Islet precursor cell (in vitro differentiated cells): ENCODE measurements at places on chromosomes 6 and 20.

GRCh38 chr20:48075591-48076174, 290.4 kb upstream of the SULF2 start:
- DNase-seq = no peak

- no peak for DNase-seq
These were observed 27.0 kb upstream of the CCN5 start for GRCh38 chr20:44688053-44688625.

DNA sequence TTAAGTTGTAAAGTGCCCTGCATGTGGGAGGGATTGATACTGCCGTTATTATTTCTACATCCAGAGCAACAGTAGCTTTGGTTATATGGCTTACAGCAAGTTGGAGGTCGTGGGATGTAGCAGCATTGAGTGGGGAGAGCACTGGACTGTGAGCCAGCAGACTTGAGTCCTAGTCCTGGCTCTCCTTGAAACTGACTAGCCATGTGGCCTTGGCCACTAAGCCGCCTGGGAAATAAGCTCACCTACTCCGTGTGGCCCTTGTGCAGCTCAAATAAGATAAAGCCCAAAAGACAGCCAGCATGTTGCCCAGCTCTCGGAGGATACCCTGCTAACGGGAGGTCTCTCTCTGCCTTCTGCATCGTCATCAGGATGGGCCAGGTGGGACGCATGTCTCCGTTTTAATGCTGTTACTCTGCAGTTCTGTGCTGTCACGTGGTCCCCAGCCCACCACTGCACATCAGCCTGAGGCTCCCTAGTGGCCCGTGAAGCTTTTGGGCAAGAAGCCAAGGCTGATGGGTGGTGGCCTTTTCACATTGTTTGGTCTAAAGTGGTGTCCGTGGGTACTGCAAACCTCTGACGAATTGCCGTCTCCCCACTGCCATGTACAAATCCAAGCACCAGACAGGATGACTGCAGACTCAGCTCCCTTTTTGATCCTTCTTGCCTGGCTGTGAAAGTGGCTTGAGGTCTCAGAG, 7.9 kb downstream of the EPB41L1 start:
- no peak for DNase-seq

DNA sequence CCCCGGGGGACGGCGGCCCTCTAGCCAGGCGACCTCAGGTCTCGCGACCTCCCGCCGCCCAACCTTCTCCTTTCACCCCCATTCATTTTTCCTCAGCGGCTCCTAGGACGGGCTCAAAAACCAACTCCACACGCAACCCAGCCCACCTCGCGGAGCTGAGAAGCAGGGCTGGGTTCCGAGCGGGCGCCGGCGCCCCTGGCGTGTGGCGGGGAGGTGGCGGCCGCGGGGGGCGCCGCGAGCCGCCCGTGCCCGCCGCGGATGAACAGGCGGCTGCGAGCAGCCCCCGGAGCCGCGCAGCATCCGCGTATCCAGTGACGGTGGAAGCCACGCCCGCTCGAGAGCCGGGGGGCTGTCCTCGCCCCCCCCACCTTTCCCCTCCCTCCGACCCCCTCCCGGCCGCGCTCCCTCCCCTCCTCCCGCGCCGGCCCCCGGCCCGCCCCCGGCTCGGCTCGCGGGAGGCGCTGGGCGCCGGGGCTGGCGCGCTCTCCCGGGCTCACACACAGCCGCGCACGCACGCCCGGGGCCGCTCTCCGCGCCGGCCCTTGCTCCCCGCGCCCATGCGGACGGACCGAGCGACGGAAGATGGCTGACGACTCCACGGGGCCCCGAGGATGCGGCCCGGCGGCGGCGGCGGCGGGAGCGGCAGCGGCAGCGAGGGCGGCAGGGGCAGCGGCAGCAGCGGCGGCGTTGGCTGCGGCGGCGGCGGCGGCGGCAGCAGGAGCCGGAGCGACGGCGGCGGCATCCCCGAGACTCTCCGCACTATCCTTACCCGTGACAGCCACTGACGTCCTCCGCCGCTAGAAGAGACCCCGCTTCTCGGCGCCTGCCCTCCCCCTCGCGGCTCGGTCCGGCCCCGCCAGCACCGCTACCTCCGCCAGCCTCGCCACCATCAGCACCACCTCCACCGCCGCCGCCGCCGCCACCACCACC, at the start of gene SOBP:
SOBP (plus strand) TSS at position 482 of the 930 bp plus-strand sequence. CDS start 500 bp downstream, outside the sequence.
- DNase-seq = peak; percentile 65

DNA sequence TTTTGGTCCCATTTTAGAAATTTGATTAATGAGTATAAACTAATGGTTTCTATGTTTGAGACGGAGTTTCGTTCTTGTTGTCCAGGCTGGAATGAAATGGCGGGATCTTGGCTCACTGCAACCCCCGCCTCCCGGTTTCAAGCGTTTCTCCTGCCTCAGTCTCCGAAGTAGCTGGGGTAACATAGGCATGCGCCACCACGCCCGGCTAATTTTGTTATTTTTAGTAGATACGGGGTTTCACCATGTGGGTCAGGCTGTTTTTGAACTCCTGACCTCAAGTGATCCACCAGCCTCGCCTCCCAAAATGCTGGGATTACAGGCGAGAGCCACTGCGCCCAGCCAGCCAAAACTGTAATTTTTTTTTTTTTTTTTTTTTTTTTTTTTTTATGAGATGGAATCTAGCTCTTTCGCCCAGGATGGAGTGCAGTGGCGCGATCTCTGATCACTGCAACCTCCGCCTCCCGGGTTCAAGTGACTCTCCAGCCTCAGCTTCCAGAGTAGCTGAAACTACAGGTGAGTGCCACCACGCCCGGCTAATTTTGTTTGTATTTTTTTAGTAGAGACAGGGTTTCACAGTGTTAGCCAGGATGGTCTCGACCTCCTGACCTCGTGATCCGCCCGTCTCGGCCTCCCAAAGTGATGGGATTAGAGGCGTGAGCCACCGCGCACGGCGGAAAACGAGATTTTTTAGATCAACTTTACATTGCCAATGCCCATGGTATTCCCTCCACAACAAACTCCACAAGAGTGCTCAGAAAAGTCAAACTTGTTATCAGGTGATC, 127.8 kb downstream of the HFE start:
- DNase-seq = no peak

DNA sequence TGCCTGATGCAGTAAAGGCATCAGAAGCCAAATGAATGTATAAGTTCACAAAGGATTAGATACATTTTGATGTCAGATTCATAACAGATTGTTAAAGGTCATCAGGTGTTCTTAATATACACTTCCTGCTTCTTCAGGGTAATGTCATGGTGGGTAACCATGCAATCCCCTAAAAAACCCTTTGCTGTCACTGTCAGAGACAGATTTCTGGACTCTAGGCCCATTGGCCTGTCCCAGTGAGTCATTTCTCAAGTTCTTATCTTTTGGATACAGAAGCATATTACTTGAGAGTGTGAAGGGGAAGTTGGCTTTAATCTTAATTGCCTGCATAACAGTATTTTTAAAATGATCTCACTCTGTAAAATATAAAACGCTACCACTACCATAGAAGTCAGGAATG, 895.6 kb upstream of the MAP3K7 start:
- DNase-seq = no peak

DNA sequence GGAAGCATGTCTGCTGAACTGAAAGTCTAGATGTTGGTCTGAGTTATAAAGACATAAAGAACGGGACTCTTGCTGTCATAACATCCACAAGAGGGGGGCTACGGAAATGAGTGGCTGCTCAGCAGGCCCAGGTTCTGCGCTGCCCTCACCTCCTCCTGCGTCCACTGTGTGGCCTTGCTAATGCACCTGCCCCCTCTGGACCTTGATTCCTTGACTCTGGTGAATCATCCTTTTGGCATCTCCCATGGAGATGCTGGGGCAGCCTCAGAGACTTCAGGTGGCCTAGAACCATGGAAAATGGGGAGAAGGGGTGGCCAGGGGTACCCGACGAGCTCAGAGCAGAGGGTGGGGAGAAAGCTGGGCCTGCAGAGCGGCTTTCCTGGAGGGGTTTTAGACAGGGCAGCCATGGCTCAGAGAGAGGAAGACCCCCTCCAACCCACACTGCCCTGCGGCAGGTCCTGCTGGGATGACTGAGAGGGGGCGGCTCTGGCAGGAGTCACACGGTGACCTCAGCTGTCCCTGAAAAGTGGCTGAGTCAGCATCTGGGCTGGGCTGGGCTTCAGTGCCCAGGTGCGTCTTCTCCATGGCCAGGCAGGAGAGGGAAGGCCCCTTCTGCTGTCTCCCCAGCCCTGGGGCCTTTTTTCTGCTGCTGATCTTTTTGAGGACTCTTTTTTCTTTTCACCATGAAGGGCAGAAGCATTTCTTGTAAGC, 46.9 kb downstream of the DLGAP4 start:
- DNase-seq = peak; percentile 67

GRCh38 chr6:68771426-68771825, 136.3 kb downstream of the ADGRB3 start:
- DNase-seq = no peak

DNA sequence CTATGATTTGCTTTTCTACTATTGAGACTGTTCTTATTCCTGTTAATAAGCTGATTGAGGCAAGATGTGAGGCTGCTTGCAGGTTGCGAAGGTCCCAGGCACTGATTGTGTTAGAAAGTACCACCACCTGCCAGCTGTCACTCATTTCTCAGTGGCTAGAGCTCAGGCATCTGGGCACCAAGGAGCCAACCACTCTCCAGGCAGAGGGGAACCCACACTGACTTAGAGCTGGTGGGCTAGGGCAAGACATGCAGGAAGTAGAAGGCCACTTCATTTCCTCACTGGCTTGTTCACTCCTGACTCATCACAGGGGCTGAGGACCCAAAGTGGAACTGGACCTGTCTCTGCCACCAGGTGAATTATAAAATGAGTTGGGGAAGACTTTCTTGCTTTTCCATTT, 7.8 kb upstream of the DLL1 start:
- DNase-seq = no peak

DNA sequence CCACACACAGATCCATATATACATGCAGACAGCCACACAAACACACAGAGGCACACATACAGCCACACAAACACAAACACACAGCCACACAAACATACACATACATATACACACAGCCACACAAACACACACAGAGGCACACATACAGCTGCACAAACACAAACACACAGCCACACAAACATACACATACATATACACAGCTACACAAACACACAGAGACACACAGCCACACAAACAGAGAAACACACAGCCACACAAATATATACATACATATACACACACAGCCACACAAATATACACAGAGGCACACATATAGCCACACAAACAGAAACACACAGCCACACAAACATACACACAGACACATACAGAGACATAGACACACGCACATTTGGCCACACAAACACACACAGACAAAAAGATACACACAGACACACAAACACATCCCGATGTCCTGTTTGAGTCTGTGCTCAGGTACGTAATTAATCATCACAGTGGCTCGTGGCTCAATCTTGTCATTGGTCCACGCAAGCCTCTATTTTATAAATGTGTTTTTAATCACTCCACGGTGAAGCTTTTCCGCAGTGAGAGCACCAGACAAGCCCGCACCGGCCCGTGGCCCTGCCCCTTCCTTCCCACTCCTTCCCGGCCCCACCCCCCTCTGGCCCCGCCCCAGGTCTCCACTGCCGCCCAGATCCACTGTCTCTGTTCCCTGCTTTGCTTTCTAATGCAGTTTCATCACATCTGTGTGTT, 135.3 kb downstream of the CDH4 start:
- DNase-seq = peak; percentile 82

GRCh38 chr20:12171923-12172524, 254.3 kb downstream of the BTBD3 start:
- DNase-seq = no peak

GRCh38 chr20:46108435-46108841, 9.7 kb upstream of the CD40 start:
- no peak for DNase-seq

DNA sequence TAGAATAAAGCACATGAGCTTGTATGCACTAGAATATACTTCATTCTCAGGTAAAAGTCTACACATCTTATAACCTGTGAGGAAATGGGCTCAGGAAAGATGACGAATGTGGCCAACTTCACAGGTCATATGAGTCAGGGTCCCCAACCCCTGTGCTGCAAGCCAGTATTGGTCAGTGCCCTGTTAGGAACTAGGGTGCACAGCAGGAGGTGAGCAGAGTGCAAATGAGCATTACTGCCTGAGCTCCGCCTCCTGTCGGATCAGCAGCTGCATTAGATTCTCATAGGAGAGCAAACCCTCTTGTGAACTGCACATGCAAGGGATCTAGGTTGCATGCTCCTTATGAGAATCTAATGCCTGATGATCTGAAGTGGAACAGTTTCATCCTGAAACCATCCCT, 182.3 kb downstream of the TRDN start:
- no peak for DNase-seq

DNA sequence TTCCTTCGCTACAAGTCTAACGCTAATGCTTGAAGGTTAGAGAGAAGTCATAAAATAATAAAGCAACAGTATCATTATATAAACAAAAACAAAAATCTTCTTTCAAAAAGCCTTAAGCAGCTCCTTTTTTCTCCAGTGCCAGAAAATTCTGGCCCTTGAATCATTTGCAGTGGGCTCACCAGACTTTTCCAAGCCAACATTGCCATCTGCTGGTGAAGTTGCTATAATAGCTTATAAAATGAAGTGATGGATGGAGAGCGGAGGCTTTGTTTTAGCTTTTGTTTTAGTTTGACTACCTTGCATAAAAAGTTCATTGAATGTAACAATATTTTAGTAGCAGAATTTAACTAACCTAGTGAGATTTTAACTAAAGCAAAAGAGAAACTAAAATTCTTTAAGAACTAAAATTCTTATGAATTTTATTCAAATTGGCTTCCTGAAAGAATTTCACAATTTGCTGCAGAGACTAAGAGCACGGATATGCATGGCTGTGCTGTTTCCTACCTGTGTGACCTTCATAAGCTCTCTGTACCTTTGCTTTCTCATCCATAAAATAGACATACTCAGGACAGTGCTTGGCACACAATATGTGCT, 44.8 kb upstream of the SLC2A12 start:
- DNase-seq = peak; percentile 65

DNA sequence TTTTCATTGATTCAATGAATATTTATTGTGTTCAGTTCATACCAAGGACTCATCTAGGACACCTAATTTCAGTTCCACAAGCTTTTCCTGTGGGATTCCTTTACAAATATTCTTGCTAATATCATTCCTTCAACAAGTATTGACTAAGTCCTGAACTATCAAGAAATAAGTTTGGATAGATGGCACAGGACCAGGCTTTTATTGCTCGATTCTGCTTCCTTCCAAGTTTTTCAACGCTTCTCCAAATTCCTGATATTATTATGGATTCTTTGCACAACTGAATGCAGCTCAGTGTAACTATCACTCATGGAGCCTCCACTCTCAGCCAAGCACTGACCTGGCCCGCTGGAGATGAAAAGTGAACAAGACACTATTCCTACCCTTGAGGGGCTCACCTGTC, 32.7 kb upstream of the COL21A1 start:
- DNase-seq = no peak
